GM04503 (cell line): ENCODE measurements at places on chromosomes 16 and 17.

DNA sequence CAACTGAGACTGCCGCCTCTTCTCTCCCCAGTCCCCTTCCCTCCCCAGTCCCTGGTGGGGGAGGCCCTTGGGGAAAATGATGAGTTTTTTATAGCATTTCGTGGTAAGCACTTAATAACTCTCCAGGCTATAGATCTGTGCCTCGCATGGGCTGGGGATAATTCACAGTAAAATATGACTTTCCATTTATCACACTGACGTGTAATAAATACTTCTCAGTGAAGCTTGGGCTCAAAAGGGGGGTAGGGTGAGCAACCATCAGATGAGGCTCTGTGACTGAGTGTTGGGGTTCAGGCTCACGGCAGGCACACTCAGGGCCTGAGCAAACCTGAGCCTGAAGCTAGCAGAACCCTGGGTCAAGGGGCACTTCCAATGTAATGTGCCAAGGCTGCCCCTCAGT is 101.6 kb downstream of the CCT6B start:
- no peak for DNase-seq

DNA sequence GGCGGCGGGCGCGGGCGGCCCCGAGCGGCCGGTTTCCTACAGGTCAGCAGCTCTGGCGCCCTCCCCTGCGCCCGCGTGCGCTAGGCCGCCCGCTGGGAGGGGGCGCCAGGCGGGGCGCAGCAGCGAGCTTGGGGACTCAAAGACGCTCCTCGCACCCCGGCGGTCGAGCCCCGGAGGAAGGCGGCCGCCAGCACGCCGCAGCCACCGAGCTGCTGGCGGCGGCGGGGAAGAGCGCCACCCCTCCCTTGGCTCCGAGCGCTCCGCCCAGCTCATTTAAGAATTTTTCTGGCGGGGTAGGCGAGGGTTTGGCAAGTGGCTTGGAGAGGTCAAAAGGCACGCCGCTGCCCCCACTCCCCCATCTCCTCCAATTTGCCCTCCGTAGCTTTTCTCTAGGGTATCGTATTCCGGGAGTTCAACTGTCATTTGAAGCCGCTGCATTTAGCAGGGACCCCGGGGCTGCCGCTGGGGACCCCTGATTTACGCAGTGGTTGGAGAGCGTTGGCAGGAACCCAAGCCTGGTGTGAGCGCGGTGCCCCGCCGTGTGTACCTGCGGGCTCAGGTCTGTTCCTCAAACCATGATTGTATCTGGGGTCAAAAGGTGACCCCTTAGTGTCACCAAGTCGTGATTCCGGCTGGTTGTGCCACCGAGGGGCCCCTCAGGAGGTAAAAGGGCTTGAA is 59.5 kb upstream of the GSE1 start:
- no peak for DNase-seq

GRCh38 chr16:57264950-57265371 is 19.5 kb downstream of the PLLP start:
- no peak for DNase-seq

- no peak for DNase-seq
Measured at GRCh38 chr17:2214047-2214928, 89.3 kb downstream of the SMG6 start.

GRCh38 chr17:40069751-40070708 is 7.3 kb downstream of the THRA start:
- no peak for DNase-seq

- DNase-seq: no peak
Measured at GRCh38 chr16:52068447-52069074, 478.4 kb downstream of the TOX3 start.
